ENCODE measurements at places on chromosomes 13 and 19.

GRCh38 chr19:23287620-23288019 is 37.4 kb upstream of the ZNF724 start:
- no peak for DNase-seq

- no peak for DNase-seq
Measured at GRCh38 chr13:35478271-35479037, 2.0 kb upstream of the MAB21L1 start.

GRCh38 chr19:55711719-55712118 is 26.5 kb downstream of the NLRP9 start:
- no peak for DNase-seq

GRCh38 chr19:50000038-50000840 is 24.9 kb downstream of the VRK3 start:
- DNase-seq: no peak

GRCh38 chr13:76600081-76600480 is 286.1 kb downstream of the KCTD12 start:
- DNase-seq: no peak

- no peak for DNase-seq
Measured at GRCh38 chr13:105928048-105928447, 607.4 kb downstream of the EFNB2 start.

GRCh38 chr19:51480590-51480989 is 2.3 kb downstream of the CEACAM18 start:
- peak; percentile 46 for DNase-seq

- no peak for DNase-seq
Measured at GRCh38 chr13:79806821-79807220, 325.9 kb downstream of the NDFIP2 start.

- DNase-seq: no peak
Measured at GRCh38 chr13:64041296-64041695, 2625.6 kb upstream of the PCDH20 start.

GRCh38 chr13:75838366-75839005 is 202.4 kb downstream of the LMO7 start:
- DNase-seq: peak; percentile 48

DNA sequence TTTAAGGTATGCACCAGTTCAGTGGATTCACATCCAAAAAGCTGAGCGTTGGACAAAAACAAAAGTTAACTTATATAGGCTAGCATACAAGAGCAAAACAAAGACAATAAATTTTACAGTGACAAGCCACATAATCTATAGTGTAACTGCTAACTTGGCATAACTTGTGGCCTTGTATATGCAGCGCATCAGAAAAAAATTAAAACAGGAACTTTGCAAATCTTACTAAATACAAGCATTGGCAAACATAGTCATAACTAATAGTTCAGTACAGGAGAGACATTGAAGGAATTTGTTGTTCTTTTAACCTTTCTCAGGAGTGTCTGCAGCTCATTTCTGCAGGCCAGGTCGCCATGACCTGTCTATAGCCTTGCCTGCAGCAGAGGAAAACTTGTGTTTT is 54.6 kb downstream of the OR10H4 start:
- peak; percentile 13 for DNase-seq

DNA sequence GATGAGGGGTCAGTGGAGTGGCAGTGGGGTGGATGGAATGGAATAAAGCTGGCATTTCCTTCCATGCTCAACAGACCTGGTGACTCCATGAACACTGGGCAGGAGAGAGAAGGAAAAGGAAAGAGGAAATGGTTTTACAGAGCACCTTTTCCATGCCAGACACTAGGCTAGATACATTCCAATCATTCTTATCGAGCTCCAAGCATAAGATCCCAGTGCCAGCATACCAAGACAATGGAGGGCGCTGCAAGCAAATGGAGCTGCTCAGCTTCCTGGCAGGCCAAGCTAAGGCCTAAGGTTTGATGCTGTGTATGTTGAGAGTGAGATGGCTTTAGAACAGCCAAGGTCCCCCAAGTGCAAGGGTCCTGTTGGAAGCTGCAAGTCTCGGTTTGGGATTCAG is 113.2 kb downstream of the HSPH1 start:
- no peak for DNase-seq

DNA sequence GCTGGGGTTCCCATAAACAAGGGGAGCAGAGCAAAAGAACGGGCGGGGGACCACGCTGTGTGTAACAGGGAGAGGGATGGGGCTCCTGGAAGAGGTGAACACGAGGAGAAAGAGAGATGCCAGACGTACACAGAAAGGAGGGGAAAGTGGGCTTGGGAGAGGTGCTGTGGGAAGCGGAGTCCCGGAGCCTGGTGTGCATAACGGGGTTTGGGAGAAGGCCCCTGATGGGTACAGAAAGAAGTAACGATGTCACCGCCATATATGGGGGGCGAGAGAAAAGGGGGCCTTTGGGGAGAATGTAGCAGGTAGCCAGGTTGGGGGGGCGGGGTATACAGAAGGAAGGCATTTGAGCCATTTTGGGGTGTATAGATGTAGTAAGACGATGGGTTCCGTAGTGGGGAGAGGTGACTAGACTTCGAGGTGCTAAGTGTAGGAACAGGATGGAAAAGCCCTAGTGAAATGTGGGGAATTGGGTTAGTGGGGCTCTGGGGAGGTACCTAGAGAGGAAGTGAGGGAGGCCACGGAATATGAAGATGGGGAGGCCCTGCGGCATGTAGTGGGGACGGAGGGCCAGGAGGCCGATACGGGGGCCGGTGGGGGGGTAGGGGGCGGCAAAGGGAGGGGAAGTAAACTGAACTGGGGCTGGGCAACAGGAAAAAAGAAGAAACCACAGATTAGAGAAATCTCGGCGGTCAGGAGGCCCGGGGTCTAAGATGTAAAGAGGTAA is 787 bp downstream of the ZNF580 start:
- DNase-seq: no peak

GRCh38 chr13:97329331-97329730 is 104.6 kb upstream of the RAP2A start:
- DNase-seq: no peak

DNA sequence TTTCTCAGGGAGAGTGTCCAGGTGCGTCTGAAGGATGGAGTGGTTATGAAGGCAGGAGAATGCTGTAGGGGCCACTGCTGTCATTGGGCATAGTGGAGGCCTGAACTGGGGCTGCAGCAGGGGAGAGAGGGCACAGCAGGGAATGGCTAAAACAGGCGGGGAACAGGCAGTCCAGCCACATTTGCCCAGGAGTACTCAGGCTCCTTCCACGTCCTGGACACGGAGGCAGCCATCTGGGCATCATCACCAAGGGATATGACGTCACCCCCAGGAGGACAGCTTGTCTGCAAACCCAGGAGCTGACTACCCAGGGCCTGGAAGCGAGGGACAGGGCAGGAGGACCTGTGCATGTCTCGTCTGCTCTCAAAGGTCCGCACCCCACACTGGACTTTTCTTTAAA is 22.2 kb downstream of the VSTM2B start:
- no peak for DNase-seq

- DNase-seq: peak; percentile 88
Measured at GRCh38 chr13:27482983-27483382, 32.6 kb upstream of the MTIF3 start.

DNA sequence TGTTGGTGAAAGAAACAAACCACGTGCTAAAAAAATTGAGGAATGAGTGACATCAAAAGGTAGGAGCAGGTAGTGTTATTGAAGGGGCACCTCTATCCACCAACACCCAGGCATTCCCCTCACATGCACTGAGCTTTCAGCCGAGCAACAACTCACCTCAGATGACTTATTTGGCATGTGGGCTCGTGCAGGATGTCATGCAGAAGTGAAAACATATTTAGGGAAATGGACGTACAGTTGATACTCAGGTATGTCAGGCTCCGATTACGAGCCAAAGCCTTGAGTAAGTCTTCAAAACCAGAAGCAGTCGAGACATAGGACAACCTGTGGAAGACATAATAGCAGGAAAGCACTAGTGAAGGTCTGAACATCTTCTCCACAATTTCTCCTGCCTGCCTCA is 30.4 kb downstream of the NLRP11 start:
- no peak for DNase-seq

GRCh38 chr19:17069193-17069592 is 6.1 kb downstream of the HAUS8 start:
- no peak for DNase-seq

DNA sequence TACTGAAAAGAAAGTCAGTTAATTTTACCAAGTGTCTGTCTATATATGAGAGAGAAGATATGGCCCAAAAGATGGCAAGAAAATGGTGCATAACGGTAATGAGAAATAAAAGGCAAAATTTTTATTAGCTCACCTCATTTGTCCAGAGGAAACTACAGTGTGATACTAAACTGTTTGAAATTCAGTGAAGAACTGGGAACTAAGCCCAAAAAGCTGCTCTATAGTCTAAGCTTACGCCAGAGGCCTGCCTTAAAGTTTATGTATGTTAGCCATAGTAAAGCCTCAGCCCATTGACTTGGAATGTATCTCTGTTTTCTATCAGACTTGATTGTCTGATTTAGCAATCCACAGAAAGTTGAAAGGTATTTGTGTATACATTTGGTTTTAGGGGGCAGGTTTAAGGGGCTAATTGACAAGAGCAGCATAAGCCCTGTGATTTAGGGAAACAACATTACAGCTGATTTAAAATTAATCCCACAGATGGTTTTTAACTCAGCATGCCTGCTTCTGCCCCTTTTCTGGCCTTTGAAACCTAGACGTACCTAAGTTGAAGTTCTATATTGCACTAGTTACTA is 91.0 kb upstream of the MAB21L1 start:
- DNase-seq: no peak

GRCh38 chr13:29369060-29369743 is 226.3 kb downstream of the SLC7A1 start:
- DNase-seq: peak; percentile 3

All from inflammatory macrophage treated with lipopolysaccharide for 1 hour (primary cell).